ENCODE measurements at places on chromosomes 5 and 9.

DNA sequence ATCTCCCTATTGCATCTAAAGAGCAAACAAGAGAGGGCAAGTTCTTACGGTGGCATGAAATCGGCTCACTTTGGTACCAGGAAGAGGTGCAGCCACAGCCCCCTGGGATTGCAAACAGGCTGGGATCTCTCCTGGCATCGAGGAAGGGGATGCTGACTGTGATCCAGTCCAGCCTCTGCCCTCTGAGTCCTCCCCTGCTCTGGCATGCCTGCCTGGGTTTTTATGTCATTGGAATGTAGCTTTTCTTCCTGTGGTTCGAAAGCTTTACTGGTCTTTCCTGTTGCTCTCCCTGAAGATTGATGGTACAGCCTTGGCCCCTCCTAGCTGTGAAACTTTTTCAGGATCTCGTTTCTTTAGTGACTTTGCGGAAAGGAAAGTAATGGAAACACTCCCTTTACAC lies 6.6 kb downstream of the SLC46A2 start:
- DNase-seq, result no peak

GRCh38 chr5:140627972-140628371 lies 5.0 kb downstream of the CD14 start:
- DNase-seq, result no peak

GRCh38 chr9:16205455-16205854 lies 652.6 kb downstream of the CCDC171 start:
- no peak for DNase-seq

DNA sequence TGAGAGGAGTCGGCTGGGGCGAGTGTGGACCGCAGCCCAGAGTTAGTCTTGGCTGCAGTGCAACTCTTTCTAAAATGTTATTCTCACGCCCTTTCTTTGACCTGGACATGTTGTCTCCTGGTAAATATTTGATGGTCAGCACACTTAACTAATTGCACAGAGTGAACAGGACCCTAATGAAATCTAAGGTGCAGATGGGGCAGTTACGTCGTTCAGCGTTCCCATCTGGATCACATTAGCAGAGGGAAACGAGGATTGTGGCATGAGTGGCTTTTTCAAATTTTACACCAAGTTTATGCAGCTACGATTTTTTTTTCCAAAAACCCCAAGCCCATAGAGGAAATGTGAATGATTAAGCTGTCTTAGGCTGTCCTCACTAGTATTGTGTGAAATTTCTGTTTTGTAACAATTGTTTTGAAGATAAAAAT lies 483 bp downstream of the C9orf85 start:
- DNase-seq, result no peak

DNA sequence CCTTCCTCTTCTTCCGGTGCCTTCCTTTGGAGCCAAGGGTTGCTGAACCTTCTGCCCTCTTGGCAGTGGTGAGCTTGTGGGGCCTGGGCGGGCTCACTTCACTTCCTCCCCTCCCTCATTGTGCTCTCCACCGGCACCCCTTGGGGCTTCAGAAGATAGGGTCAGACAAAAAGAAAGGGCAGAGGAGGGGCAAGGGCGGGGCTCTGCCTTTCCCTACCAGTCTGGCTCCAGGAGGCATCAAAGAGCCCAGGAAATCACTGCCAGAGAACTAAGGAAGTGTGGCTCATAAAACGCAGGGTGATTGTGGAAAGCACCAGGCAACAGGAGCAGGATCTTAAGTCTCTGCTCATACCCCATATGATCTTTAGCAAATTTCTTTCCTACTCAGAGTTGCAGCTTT lies 34.8 kb downstream of the ACOT12 start:
- DNase-seq, result no peak

GRCh38 chr9:78215706-78216105 lies 20.2 kb upstream of the CEP78 start:
- DNase-seq, result no peak

GRCh38 chr9:70260606-70261005 lies 1.8 kb downstream of the SMC5 start:
- DNase-seq, result no peak

GRCh38 chr5:9733486-9733885 lies 103.3 kb upstream of the TAS2R1 start:
- DNase-seq, result no peak

- no peak for DNase-seq
Measured at GRCh38 chr5:109454731-109455505, 45.1 kb upstream of the PJA2 start.

GRCh38 chr9:91727316-91727861 lies 222.6 kb downstream of the ROR2 start:
- no peak for DNase-seq

GRCh38 chr9:136006169-136006568 lies 45.0 kb upstream of the UBAC1 start:
- DNase-seq, result no peak

- no peak for DNase-seq
Measured at GRCh38 chr9:80664327-80665210, 1024.8 kb downstream of the TLE1 start.

DNA sequence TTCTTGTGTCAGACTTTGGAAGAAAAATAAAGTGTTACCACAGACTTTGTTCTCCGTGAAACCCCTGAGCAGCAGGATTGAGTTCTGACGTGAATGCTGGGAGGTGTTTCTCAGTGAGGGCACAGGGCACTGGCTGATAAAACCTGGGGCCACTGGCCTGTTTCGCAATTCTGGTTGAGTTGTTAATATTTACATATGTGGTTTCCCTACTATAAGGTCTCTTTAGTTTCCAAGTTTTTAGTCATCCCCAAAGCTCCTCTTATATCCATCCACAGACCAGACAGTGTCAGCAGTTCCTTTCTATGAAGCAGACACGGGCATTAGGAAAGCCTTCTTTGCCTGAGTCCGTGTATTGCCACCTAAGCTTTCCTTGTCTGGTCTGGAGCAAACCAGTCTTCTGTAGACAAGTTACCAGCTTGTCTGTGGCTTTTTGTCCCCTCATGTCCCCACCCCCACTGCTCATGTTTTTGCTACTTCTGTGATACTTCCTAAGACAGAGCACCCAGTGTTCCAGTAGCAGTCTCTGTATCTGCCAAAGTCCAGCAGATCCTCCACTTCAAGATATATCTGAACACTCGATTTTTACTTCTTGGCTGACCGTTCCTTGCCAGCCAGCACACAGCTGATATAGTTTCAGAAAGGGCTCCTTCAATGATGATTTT lies 42.0 kb downstream of the ACO1 start:
- no peak for DNase-seq

GRCh38 chr9:15711531-15711930 lies 158.7 kb downstream of the CCDC171 start:
- no peak for DNase-seq

DNA sequence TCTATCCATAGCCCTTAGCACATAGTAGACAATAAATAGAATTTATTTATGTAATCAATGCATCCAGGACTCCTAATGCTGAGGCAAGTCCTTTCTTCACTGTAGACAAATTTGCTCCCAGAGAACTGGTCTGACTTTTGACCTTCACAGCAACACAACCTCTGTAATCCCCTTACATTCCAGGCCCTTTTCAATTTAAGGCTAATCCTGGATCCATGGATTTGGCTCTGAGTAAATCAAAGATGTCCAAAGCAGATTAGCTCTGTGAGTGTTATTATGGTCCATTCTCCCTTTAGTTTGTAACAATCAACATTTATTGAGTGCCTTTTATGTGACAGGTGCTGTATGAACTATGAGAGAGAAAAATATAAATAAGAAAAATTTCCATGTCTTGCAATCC lies 27.4 kb upstream of the TMC1 start:
- DNase-seq, result no peak

DNA sequence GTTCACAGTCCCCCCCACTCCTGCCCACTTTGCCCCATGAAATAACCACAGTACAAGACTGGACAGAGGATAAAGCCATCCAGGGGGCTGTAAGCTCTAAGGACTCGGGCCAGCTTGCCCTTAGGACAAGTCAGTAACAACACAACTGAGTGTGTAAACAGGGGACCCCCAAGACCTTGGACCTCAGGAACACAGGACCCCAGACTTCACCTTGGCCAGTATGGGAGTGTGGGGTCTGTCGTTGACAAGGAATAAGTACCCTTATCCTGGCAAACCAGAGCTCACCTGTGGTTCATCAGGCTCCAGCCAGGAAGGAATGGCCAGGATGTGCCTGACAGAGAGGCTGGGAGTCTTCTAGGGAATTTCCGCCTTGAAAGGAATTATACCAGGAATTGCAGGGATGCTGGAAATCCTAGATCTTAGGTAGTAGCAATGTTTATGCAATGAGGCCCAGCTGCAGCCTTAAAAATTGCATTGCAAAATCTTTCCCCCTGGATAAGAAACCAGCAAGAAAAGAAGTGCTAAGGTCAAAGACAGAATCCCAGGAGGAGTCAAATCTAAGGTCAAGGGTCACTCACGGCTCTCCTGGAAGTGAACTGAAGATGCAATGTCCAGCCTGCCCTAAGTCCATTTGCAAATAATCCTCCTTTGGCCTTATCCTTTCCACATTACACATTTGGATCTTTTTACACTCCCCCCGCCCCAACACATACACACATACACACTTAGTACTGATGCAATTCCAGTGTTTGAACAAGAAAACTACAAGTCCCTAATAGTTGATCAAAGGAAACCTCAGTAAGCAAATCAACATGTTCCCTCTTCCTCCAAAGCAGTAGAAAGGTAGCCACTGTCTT lies 27.3 kb upstream of the TDRD7 start:
- DNase-seq, result no peak

DNA sequence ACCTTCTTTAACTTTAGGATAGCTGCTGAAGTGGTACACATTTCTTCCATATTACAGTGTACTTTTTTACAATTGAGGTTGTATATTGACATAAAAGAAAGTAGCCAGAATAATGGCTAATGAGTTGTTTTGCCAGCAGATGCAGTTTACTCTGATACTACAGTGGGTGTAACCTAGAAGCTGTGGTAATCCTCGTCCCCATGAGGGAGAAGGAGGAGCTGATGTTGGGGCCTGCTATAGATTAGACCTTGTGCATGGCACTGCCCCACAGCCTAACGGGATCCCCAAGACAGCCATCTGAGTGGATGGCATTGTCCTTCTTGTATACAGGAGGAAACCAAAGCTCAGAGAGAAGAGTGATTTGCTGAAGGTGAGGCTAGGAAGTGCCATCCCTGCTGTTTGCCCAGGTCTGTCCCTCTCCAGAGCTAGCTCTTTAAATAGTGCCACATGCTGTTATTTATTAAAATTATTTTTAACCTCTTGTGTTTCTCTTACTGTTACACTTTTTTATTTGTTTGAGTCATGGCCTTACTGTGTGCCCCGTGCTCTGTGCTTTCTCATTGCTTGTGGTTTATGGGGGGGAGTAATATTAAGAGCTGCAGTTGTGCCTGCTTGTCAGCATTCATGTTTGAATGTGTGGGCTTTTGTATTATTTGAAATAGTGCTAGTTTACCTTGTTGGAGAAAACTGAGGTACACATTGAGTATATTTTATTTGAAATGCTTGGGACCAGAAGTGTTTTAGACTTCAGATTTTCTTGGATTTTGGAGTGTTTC lies 65.3 kb downstream of the ICE1 start:
- DNase-seq, result no peak

- DNase-seq, result no peak
Measured at GRCh38 chr5:107876261-107876660, 205.5 kb upstream of the EFNA5 start.

- DNase-seq, result no peak
Measured at GRCh38 chr9:100350188-100350587, 2.6 kb downstream of the TEX10 start.

GRCh38 chr5:612498-613424 lies 621 bp downstream of the CEP72 start:
- no peak for DNase-seq

- DNase-seq, result no peak
Measured at GRCh38 chr9:76662476-76663281, 101.6 kb upstream of the PCA3 start.

GRCh38 chr5:53507013-53507412 lies 26.6 kb downstream of the FST start:
- DNase-seq, result no peak

DNA sequence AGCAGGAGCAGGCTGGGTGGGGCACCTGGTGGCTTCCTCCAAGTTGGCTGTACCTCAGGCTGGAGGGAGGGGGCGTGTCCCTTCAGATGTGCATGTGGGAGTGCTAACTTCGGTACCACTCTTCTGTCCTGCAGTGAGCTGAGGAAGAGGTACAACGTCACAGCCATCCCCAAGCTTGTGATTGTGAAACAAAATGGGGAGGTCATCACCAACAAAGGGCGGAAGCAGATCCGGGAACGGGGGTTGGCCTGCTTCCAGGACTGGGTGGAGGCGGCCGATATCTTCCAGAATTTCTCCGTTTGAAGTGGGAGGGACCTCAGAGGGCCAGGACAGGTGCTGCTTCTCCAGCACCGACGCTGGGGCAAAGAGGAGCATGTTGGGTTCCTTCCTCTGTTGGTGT lies 9.3 kb downstream of the NXNL2 start:
- no peak for DNase-seq

DNA sequence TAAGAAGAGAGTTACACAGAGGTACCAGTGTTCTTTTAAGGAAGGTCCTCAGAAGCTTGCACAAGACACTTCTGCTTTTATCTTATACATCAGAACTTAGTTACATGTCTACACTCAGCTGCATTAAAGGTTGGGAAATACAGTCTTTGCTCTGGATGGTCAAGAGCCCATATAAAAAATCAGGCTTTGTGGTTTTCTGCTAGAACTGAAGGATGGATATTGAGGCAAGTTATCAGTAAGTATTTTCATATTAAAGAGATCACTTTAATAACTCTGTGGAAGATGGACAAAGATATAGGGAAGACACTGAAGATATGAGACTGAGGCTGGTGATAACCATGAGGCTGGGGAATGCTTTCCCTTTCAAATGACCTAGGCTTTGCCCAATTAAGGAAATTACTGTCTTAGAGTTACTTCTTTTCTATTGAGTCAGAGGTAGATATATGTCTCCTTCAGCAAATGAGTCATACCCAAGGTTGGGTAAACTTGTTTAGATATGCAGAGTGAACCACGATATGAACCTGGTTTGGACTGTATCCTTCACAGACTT lies 87.0 kb upstream of the TNC start:
- no peak for DNase-seq

DNA sequence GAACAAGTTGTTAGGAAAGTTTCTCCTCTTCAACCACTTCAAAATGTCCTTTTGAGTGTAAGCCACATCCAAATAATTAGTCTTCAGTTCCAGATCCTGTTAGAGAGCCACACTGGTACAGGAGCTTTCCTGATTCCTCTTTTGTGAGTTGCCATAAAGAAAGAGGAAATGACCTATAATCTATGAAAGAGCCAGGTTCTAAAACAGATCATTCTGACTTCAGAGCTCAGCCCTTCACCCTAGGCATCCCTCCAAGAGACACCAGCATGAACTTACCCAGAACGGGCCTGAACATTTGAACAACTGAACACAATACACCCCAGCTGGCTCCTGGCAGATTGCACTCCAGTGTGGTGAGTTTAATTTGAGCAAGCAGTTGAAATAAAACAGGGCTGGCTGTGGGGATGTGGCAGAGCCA lies 25.7 kb downstream of the SLC1A1 start:
- no peak for DNase-seq

GRCh38 chr9:88391921-88392320 lies 3.7 kb downstream of the SPIN1 start:
- DNase-seq, result no peak

DNA sequence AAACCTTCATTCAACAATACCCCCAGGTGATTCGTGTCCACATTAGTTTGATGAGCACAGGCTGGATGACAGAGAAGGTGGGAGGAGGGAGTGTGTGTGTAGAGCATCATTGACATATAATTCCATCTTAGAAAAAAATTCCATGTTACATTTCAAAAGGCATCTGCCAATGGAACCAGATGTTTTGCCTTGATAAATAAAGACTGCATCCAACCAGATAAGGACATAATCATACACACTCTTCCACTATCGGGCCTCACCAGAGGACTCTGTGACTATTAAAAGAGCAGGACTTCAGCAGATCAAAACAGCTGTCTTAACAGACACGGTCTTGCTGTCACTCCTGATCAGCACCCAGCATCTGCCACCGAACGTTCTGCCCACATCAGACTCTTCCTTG lies 96.4 kb upstream of the SPIN1 start:
- DNase-seq, result no peak

Data from T-cell (primary cell).